ENCODE measurements at places on chromosomes 6 and 20.

- no peak for DNase-seq
Observed at GRCh38 chr20:30286157-30286556, 971.3 kb upstream of the DEFB115 start.

DNA sequence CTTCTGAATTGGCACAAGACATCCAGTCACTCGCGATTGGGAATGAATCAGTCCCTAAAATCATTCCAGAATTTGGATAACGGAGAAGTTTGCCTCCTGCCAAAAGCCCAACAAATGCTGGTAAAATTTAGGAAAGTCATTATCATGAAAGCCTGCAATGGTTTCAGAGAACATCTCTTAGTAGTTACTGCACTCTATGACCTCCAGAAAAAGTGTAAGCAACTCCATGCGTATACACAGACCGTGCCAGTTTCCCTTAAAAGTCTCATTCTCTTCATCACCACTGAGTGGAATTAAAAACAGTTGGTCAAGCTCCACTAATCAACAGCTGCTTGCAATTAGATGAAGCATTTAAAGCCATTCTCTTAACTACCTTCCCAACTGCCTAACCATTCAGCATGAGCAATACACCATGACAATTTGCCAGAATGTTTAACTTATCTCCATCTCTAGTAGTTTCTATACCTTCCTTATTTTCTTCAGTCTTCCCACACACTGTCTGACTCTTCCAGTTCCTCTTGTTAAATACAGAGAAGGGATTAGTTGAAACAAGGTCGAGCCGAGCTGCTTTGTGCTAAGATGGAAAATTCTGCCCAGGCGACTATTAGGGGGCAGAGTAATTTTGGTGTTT, 183.6 kb upstream of the PRDM1 start:
- no peak for DNase-seq

- no peak for DNase-seq
Observed at GRCh38 chr6:110356778-110357177, 1.4 kb downstream of the METTL24 start.

DNA sequence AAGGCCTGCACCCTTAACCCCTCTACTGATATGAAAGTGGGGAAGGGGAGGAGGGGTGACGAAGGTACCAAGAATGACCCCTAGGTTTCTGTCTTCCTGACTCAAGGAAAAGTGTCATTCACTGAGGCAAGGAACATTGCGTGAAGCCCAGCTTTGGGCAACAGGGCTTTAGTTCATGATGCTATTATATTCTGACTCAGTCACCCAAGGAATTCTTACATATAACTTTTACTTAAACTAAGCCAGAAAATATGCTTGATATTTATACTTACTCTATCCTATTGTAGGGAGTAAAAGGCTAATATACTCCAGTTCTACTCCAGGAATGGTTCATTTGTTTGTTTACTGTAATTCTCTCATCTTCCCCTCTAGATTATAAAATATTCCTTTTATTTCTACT, 60.5 kb downstream of the DOP1A start:
- DNase-seq, result no peak

DNA sequence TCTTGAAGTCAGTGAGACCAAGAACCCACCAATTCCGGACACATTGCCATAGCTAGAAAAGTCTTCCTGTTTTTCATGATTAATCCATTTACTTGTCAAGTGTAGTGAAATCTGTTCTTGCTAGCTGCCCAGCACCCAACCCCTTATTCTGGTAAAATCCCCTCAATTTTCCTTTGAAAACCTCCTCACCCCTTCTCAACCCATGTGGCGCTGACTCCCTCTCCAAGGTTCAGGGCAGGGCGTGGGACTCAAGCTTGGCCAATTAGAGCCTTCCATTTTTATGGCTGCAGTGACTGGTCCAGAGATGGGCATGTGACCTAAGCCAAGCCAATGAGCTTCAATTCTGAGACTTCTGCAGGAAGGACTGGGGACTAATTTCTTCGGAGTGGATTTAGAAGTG, 9.8 kb upstream of the ZBP1 start:
- DNase-seq, result no peak

DNA sequence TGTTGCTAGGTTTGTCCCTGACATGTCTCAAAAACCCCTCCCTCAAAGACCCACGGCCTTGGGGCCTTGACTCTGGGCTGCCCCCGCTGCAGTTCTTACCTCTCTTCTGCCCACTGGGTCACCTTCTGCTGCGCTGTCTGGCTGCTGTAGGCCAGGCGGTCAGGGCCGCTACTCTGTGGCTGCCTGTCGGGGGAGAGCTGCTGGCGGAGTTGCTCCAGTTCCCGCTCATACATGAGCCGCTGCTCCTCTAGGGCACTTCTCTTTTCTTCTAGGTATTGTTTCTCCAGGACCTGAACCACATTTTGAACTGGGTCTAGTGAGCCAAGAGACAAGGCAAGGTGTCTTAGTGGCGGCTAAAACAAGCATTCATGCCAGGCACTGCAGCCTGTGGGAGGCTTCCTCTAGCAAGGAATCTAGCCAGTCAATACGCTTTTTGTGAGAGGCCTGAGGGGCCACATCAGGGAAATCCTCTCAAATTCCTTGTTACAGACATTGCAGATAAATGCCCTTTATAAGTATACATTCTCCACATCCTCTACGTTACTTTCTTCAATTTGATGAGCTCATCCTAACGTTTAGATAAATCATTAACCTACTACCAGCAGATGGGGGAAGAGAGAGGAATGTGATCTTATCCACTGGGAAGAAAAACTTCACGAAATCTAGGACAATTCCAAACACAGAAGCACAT, 110.3 kb upstream of the NUP153 start:
- no peak for DNase-seq

DNA sequence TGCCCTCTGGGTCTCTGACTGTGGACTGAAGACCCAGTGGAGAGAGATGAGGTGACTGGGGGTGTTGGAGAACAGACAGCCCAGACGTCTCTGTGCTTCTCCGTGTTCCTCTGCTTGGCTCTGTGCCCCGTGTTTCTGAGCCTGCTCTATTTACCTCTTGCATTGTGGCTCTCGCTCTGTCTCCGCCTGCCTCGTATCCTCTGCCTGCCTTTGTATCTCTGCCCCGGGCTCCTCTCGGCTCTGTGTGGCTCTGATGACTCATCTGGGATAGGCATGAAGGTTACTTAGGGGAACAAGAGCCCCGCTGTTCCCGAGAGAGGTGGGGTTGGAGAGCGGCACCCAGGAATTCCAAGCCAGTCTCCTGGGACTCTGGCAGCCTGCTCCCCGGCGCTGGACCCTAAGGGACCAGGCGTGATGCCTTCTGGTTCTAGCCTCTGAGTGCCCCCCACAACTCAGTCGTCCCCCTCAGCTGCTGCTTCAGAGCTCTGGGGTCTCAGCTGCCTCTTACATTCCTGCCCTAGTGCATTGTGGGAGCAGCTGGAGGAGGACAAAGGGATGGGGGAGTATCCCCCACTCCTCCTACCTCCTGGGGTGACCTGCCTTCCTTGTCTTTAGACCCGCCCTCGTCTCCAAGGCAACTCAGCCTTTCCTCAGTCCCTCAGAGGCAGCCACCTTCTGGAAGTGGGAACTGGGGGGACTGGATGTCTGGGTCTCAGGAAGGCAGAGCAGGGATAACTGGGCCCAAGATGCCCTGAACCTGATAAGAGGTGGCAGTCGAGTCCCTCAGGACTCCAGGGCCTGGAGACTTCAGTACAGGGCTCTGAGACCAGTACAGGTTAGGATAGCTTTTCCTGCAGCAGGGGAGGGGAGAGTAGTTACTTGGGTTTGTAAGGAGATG, 1.9 kb downstream of the DDR1 start:
- DNase-seq, result no peak

GRCh38 chr6:11891547-11891946, 112.9 kb upstream of the ADTRP start:
- no peak for DNase-seq

GRCh38 chr20:5797843-5798462, 47.8 kb downstream of the SHLD1 start:
- DNase-seq, result peak; percentile 80

DNA sequence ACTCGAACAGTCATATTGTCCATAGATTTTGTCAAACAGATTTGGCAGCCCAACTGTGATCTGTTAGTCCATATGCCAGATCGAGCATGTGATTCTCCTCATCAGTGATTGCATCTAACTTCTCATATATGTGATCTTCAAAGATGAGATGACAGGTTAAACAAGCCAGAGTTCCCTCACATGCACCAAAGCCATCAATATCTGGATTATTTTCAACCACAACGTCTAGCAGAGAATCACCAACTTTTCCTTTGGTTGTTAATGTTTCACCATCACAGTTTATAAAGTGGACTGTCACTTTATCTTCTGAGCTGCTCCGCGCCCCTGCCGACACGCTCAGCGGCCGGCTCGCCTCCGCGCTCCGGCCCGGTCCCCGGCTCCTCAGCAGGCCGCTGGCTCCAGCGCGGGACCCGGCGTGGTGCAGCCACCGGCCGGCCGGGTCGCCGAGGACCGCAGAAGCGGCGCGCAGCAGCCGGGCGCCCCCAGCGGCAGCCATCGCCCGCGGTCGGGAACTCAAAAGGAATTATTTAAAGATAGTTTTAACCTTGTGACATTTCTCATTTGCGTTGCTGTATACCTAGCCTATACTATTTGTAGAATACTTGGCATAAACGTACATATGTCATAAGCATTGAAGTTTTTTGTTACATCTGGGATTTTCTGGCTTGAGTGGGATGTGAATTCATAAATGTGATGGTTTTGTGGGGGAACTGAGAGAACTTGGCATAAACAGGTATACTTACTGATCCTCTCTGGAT, 40.1 kb upstream of the DYNLRB1 start:
- DNase-seq, result no peak

- DNase-seq, result no peak
Observed at GRCh38 chr20:21266191-21266536, 37.0 kb upstream of the XRN2 start.

GRCh38 chr6:149134511-149134933, 183.0 kb upstream of the TAB2 start:
- DNase-seq, result no peak

GRCh38 chr20:31664696-31665354, 27.1 kb downstream of the COX4I2 start:
- no peak for DNase-seq

DNA sequence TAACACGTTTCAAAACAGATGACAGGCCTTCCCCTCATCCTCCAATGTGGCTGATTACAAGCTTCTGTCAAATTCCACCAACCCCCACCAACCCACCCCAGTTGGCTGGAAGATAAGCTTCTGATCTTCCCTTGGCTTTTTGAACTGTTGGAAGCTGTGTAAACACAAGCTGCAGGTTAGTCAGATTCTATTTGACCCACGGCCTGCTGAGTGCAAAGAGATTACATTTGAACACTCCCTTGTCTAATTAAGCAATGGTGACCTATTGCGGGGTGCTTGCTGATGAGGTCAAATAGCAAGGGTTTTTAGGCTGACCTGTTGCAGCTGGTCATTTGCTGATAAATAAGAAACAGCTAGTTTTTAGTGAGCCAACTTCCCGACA, 379.7 kb downstream of the BMP2 start:
- no peak for DNase-seq

GRCh38 chr20:44644230-44644617, 7.3 kb downstream of the ADA start:
- no peak for DNase-seq

DNA sequence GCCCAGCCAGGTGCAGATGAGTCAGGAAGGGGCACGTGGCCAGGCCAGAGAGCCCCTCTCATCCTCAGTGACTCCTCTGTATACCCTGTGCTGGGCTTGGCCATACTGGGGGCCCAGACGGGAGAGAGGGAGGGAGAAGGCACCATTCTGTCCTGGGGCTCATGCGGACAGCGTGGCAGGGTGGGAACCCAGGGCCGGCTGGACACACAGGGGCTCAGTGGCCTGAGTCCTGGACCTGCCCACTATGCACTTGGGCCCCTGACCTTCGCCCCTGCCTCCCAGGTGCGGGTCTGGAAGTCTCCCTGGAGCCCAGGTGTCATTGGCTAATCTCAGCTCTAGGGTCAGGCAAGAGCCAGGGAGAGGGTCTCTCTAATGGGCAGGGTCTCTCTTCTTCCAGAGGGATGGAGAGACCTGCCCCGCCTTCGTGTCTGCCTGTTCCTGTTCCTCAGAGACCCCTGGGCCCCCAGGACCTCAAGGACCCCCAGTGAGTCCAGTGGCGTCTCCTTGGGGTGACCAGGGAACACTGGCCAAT, 27.7 kb downstream of the COL20A1 start:
- DNase-seq, result no peak

- no peak for DNase-seq
Observed at GRCh38 chr20:47432834-47433210, 68.9 kb upstream of the NCOA3 start.

GRCh38 chr6:36169023-36170007, 27.2 kb upstream of the BRPF3 start:
- DNase-seq, result no peak

DNA sequence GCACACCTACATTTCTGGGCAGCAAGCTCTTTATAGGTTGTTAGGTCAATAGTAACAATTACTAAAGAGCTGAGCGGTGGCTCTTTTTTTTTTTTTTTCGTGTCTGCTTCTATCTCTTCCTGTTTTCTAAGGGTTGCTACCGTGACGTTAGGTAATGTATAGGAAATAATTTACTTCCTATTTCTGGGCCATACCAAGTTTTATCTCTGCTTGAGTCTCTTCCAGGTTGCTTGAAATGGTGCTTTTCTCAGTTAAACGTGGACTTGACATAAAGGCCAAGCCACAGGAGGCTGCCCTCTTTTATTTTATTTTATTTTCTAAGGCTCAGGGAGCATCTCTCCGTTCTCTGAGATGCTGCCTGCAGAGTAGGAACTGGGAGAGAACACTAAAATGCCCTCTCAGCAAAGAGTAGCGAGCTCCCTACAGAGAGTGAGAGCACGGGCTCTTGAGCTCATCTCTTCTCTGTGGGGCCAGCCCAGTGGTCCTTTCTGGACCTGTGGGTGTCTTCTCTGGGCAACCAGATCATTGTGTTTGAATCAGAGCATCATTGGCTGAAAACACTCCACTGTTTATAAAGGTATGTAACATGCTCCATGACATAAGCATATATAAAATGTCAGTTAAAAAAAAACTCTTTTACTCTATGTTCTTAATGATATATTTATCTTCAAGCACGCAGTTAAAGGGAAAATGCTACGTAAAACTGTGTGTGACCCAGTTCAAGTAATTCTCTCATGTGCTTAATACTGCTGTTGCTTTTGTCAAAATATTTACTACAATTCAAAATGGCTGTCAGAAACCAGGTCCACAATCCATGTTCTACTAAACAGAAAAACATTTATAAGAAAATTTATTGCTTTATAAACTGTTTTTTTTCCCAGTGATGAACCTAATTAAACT, at the start of gene ZNF831:
TSS of gene ZNF831 (plus strand) at position 191 of the 900 bp plus-strand sequence. CDS start 27,199 bp downstream, outside the sequence.
- peak; percentile 31 for DNase-seq

GRCh38 chr20:46916258-46916603, 21.6 kb downstream of the EYA2 start:
- no peak for DNase-seq

DNA sequence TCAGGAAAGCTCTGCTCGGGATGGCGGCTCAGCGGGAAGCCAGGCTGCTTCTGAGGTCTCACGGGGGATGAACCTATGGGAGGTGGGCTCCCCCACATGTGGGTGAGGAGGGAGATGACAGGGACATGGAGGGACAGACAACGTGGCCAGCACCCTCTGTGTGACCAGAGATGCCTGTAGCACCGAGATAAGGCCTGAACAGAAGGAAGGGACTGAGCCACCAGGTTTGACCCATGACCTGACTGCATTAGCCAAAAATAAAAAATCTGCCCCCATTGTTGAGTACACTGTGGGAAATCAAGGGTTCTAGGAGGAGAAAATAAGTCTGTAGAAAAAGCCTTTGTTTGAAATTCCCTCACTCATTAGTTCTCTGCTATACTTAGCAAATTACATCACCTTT, 105.7 kb downstream of the RNASET2 start:
- DNase-seq, result no peak
